ENCODE measurements at places on chromosomes 16 and 17.

DNA sequence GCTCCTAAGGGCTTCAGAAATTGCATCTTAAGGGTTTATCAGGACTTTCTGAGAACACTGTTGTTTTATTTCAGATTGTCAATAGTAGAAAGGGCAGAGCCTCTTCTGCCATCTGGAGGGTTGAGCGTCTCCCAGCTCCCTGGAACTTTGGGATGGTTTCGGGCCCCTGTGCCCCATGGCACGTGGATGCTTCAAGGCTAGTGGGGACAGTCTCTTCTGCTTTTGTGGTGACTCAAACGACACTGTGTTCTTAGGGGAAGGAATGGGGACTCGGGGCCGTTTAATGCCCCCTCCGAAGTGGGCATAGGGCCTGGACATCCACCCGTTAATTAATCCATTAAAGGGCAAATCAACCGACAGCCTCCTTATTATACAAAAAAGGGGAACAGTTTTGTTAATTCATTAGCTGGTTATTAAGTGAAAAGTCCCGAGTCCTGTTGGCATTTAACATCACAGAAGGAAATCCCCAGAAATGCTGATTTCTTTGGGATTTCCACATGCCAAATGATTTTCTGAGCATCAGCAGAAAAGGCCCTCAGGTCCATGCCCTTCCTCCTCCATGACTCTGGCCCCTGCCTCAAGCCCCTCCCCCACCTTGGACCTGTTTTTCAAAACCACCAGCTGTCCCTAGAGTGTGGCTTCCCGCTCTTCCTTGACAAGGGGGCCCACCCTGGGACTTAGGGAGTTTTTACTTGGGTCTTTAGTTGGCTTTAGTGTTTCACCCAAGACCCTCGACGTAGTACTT, 68.7 kb downstream of the ARSG start:
- DNase-seq: no peak
- H3K27ac ChIP-seq: no peak overlapping the region
- no peaks in the 10 kb centered on the region for H3K4me1 ChIP-seq

- no peaks in the 10 kb centered on the region for H3K36me3 ChIP-seq
- no peak overlapping the region for H3K4me3 ChIP-seq
- no peaks in the 10 kb centered on the region for H3K27me3 ChIP-seq
- DNase-seq: no peak
- no peaks in the 10 kb centered on the region for H3K4me1 ChIP-seq
Observed at GRCh38 chr16:15498427-15499175, 64.2 kb downstream of the BMERB1 start.

DNA sequence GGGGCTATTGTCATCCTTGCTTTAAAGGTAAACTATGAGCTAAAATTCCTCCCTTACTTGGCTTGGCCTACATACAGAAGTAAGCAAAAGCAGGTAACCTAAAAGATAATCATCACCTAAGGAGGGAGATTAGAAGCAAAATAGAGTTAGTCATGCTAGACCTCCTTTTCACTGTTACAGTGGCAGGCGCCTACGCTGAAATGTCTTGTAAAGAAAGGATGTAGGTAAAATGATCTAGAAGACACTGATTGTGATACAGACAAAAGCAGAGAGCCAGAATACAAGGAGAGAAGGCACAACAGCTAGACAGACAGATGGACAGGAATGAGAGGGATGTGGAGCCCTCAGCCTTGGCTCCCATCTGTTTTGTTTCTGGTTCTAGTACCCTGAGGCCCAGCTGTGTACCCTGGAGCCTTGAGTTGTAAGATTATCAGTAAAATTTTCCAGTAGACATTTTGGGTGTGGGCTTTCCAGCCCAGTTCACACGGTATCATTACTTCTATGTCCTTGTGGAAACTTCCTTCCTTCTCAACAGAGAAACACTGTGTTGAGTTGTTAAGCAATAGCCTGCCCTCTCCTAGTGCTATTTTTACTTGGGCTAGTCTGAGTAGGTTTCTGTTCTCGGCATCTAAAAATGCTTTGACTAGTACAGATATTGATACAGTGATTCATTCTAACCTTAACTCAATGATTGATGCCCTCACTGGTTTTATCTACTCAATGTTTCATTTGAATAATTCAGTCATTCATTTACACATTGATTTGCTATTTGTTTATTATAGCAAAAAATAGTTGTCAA, 7.7 kb upstream of the C16orf78 start:
- H3K27ac ChIP-seq: no peak overlapping the region
- H3K4me3 ChIP-seq: no peak overlapping the region
- H3K36me3 ChIP-seq: no peaks in the 10 kb centered on the region
- no peaks in the 10 kb centered on the region for H3K4me1 ChIP-seq
- no peaks in the 10 kb centered on the region for H3K27me3 ChIP-seq

GRCh38 chr17:2388683-2389055, 12.2 kb downstream of the MNT start:
- H3K27me3 ChIP-seq: no peaks in the 10 kb centered on the region
- no peak overlapping the region for H3K4me3 ChIP-seq
- peaks cover 23% of the 10 kb centered on the region for H3K36me3 ChIP-seq
- no peak overlapping the region for H3K27ac ChIP-seq

- H3K27me3 ChIP-seq: no peaks in the 10 kb centered on the region
- H3K4me1 ChIP-seq: no peaks in the 10 kb centered on the region
- no peak overlapping the region for H3K4me3 ChIP-seq
- H3K27ac ChIP-seq: no peak overlapping the region
- no peaks in the 10 kb centered on the region for H3K36me3 ChIP-seq
- no peak for DNase-seq
Observed at GRCh38 chr17:37131669-37132611, 183.2 kb downstream of the AATF start.

DNA sequence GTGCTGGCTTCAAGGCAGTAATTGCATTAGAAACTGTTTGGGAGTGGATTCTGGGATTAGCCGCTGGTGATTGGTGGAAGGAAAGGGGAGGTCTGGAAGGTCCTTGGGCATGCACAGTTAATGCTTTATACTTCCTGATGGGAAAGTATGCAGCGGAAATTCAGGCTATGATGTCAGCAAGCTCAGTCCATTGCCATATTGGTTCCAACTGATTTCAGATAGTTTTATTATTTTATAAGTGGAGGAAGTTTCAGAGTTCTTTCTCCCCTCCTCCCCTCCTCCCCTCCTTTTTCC, 8.1 kb upstream of the CMTR2 start:
- no peak for DNase-seq
- no peaks in the 10 kb centered on the region for H3K4me1 ChIP-seq
- H3K4me3 ChIP-seq: no peak overlapping the region
- H3K27ac ChIP-seq: no peak overlapping the region
- H3K27me3 ChIP-seq: no peaks in the 10 kb centered on the region
- no peaks in the 10 kb centered on the region for H3K36me3 ChIP-seq

DNA sequence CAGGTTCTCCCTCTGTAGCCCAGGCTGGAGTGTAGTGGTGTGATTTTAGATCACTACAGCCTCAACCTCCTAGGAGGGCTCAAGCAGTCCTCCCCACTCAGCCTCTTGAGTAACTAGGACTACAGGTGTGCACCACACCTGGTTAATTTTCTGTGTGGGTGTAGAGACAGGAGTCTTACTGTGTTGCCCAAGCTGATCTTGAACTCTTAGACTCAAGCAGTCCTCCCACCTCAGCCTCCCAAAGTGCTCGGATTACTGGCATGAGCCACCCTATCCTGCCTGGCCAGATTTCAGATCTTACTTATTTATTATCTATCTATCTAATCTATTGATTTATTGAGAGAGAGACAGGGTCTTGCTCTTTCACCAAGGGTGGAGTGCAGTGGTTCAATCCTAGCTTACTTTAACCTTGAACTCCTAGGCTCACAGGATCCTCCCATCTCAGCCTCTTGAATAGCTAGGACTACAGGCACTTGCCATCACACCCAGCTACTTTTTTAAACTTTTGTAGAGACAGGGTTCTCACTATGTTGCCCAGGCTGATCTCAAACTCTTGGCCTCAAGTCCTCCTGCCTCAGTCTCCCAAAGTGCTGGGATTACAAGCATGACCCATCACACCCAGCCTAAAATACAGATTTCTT, 61.8 kb downstream of the TUBD1 start:
- no peak overlapping the region for H3K4me3 ChIP-seq
- DNase-seq: no peak

DNA sequence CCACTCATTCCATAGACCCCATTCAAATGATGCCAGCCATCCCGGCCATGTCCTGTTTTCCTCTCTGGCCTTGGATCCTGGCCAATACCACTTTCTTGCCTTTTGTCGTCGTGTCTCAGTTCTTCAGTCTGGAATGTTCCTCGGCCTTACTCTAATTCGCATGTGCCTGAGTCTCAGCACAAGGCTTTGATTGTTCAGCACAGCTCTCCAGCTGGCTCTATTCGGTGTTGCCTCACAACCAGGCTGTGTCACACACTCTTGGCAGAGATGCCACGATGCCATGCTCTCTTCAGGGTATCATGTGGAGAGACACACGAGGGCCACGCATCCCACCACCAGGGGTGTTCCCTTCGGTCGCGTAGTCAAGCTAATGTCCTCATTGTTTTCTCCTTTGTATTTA, 1.8 kb upstream of the VPS4A start:
- H3K36me3 ChIP-seq: no peaks in the 10 kb centered on the region
- no peaks in the 10 kb centered on the region for H3K27me3 ChIP-seq
- no peak for DNase-seq
- H3K27ac ChIP-seq: no peak overlapping the region

- peaks cover 47% of the 10 kb centered on the region for H3K4me1 ChIP-seq
- no peak for DNase-seq
- H3K27me3 ChIP-seq: no peaks in the 10 kb centered on the region
- peak overlapping the region; percentile 7 for H3K4me3 ChIP-seq
- H3K36me3 ChIP-seq: no peaks in the 10 kb centered on the region
Observed at GRCh38 chr17:59783221-59784047, 76.0 kb downstream of the VMP1 start.

DNA sequence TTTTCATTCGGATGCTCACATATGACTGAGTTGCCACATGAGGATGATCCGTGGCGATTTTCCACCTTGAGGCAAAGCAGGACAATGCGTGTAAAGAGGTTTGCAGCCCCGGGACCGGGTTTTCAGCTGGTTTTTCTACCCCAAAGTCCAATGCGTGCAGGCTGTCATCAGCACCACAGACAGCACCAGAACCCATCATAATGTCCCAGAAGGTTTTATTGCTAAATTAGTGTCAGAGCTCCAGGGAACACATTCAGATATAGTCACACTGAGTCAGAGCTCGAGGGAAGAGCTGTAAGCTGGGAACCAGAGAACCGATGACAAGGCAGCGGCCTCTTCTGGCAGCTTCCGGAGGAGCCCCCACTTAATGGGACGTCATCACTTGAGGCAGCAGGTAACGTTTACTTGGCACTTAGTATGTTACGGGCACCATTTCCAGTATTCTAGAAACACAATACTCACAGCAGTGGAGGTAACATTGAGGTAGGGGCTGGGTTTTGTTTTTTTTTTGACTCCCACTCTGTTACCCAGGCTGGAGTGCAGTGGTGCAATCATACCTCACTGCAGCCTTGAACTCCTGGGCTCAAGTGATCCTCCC, 8.9 kb upstream of the NAGPA start:
- no peak overlapping the region for H3K27ac ChIP-seq
- H3K36me3 ChIP-seq: no peaks in the 10 kb centered on the region
- no peaks in the 10 kb centered on the region for H3K27me3 ChIP-seq
- no peak overlapping the region for H3K4me3 ChIP-seq

- DNase-seq: no peak
- no peaks in the 10 kb centered on the region for H3K36me3 ChIP-seq
- H3K27ac ChIP-seq: no peak overlapping the region
- H3K4me1 ChIP-seq: no peaks in the 10 kb centered on the region
- H3K4me3 ChIP-seq: no peak overlapping the region
Observed at GRCh38 chr17:72390675-72391508, 270.1 kb downstream of the SOX9 start.

DNA sequence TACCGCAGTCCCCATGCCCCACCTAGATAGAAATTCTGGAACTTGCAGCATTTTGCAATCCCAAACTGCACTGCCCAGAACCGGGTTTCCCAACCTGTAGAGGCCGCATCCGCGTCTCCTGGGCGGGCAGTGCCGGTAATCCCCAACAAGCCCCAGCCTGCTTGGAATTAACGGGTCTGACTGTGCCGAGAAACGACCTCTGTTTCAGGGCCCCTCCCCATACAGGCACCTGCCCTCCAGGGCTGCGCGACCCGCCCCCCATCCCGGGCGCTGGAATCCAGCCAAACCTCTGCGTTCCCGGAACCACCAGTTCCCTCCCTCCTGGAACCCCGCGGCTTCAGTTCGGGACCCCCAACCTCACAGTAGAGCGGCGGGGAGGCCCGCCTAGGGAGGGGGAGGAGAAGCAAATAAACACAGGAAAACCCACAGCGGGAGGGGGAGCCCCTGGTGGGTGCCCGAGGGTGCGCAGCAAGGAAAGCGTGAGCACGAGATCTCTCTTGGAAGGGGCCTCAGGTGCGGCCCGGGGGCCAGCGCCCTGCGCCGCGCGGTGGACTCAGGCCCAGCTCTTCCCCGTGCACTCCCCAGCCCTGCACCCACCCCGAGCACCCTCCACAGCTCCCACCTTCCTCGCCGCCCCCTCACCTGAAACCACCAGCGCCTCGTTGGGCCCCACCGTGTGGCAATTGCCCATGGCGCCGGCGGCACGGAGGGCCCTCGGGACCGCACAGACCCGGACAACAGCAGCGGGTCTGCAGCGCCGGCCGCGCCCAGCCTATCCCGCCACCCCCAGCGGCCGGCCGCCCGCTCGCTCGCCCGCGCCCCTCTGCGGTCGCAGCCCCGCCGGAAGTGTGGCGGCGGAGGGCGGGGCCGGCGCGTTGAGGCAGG, at the start of gene FLOT2:
Gene FLOT2, minus strand, starts transcription at position 850 of the 885 bp plus-strand sequence. Its CDS starts 159 bp downstream, at position 691.
- H3K27me3 ChIP-seq: no peaks in the 10 kb centered on the region
- H3K36me3 ChIP-seq: no peaks in the 10 kb centered on the region
- H3K4me1 ChIP-seq: peaks cover 53% of the 10 kb centered on the region
- H3K4me3 ChIP-seq: peak within 1 kb of the TSS; percentile 97

DNA sequence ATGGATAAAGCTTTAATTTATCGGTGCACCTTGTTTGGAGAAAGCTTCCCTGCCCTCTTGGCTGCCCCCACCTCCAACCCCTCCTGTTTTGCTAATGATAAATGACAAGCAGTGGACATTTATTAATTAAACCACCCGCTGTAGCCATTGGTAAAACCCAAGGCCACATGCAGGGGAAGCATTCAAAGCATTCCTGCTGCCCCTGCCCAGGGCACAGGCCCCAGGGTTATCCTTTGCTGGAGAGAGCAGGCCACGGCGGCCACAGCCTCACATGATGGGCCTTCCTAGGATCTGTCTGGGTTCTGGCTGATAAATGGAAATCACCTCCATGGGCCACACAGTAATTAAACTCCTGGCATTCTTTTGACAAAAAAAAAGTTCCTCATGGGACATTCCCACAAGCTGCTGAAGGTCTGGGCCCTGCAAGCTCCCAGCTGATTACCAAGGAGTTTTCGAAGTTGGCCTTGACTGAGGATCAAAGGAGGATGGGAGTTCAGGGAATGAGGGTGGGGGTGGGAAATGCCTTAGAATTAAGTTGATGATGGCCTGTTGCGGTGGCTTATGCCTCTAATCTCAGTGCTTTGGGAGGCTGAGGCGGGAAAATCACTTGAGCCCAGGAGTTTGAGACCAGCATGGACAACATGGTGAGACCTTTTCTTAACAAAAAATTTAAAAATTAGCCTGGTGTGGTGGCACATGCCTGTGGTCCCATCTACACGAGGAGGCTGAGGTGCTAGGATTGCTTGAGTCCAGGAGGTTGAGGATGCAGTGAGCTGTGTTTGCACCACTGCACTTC, 35.5 kb downstream of the SOST start:
- no peak overlapping the region for H3K27ac ChIP-seq
- no peaks in the 10 kb centered on the region for H3K36me3 ChIP-seq
- no peaks in the 10 kb centered on the region for H3K27me3 ChIP-seq
- no peak for DNase-seq

- no peak overlapping the region for H3K27ac ChIP-seq
- DNase-seq: no peak
- no peak overlapping the region for H3K4me3 ChIP-seq
Observed at GRCh38 chr16:72921106-72921505, 126.8 kb downstream of the ZFHX3 start.

GRCh38 chr16:89195521-89196171, 4.7 kb downstream of the SLC22A31 start:
- peaks cover 3% of the 10 kb centered on the region for H3K27me3 ChIP-seq
- peaks cover 26% of the 10 kb centered on the region for H3K4me1 ChIP-seq
- H3K27ac ChIP-seq: no peak overlapping the region
